Bronchial epithelial cell (primary cell): ENCODE measurements at places on chromosomes 1 and 21. TPM values are rescaled to one million over a fixed set of nuclear protein-coding genes. Genes with fewer than 3 reads are reported as not detected.

Gene FHAD1
- total RNA-seq, result 0.13 TPM in 1 of 2 replicates, not detected in the other

Gene UBL4B
- not detected in 2 replicates for total RNA-seq

Gene CHRM3
- total RNA-seq, result 1.0 and 1.6 TPM in 2 replicates

Gene FCRL2
- total RNA-seq, result not detected in 2 replicates

Gene TEX38
- not detected in 2 replicates for total RNA-seq

Gene TRPM2
- under 0.01 TPM in 1 of 2 replicates, not detected in the other for total RNA-seq

Gene CYP4A22
- total RNA-seq, result not detected in 2 replicates

Gene CASQ2
- total RNA-seq, result not detected in 2 replicates

Gene SESN2
- total RNA-seq, result 24.2 and 36.4 TPM in 2 replicates

Gene KRTAP12-3
- total RNA-seq, result not detected in 2 replicates

Gene PLA2G2C
- total RNA-seq, result not detected in 2 replicates

Gene CELA3B
- total RNA-seq, result not detected in 2 replicates

Gene CLEC20A
- total RNA-seq, result not detected in 2 replicates

Gene CLCA4
- total RNA-seq, result 12.1 and 45.8 TPM in 2 replicates

Gene CFAP57
- under 0.01 TPM in 1 of 2 replicates, not detected in the other for total RNA-seq

Gene PRDM16
- total RNA-seq, result 0.79 and 13.4 TPM in 2 replicates

Gene CITED4
- total RNA-seq, result 4.7 and 5.0 TPM in 2 replicates

Gene PAQR7
- total RNA-seq, result 12.6 and 20.7 TPM in 2 replicates

Gene VWA5B1
- total RNA-seq, result not detected in 2 replicates

Gene RUNX1
- total RNA-seq, result 10.4 and 11.8 TPM in 2 replicates

Gene NIBAN1
- 97.4 and 169 TPM in 2 replicates for total RNA-seq

Gene TMEM82
- total RNA-seq, result not detected in 2 replicates

Gene RBP7
- total RNA-seq, result 0.26 TPM in 2 replicates

Gene CD53
- not detected in 2 replicates for total RNA-seq

Gene LRRC8B
- total RNA-seq, result 7.6 and 17.5 TPM in 2 replicates

Gene TMIGD3
- not detected in 2 replicates for total RNA-seq

Gene PCAT6
- 0.51 TPM in 1 of 2 replicates, not detected in the other for total RNA-seq

Gene MYOC
- not detected in 2 replicates for total RNA-seq

Gene EFCAB7
- 3.2 and 4.4 TPM in 2 replicates for total RNA-seq
